Small intestine (tissue), 16 donors: ENCODE measurements at places on chromosomes 1 and 21.

- DNase-seq, result no peak
These were observed 13.5 kb downstream of the COL18A1 start for GRCh38 chr21:45418301-45419071.

DNA sequence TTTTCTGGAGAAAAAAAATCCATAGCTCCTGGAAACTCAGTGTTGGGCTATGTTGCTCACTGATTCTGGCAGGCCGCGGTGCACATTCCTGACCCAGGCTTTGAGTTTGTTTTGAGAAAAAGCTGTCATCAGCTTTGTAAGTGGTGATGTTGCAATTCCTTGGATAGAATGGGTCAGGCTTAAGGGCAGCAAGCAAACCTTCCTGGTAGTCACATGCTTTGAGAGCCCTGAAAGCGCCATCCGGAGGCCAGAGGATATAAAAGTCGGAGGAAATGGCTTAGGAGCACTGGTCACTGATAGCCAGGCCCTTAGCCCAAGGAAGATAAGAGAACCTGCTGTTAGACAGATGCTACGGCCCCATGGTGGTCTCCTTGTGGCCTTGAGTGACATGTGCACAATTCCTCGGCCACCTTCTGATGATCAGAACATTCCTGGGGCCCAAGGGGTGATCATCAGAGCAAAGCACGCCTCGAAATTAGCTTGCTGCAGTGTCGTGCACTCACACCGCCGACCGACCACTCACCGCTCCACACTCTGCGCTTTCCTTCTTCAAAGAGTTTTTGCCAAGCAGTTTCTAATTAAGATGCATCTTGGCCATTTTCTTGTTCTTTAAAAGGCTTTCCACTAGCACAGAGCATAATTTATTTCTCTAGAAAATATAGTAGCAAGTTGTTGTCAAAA, 78.6 kb downstream of the MAN1C1 start:
- DNase-seq, result peak; percentile 79

GRCh38 chr1:119647734-119648619, at the start of gene ZNF697:
Gene ZNF697 (minus strand): TSS chr1:119648266. CDS start chr1:119626100, 22,166 bp downstream.
- DNase-seq, result peak; percentile 96

DNA sequence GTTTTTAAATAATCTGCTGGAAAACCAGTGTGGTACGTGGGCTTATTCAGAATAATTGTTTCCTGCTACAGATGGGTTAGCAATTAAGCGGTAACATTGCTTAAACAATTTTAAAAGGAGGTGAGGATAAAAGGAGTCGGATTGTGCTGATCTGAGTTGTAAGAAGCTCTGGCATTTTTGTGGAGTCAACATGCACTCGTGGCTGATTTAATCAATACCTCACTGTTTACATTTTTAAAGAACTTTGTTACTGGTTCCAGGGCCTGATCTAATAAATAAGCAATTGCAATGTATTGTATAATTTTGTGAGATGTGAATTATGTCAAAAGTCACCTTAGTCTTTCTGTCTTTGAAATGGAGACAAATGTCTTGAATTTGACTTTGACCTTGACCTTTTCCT, 474.0 kb downstream of the SETD4 start:
- DNase-seq, result peak; percentile 8

- no peak for DNase-seq
These were observed 395.1 kb downstream of the HLX start for GRCh38 chr1:221274373-221274772.

- no peak for DNase-seq
These were observed 146.3 kb upstream of the PKN2 start for GRCh38 chr1:88537787-88538186.

GRCh38 chr21:38913120-38913892, 107.6 kb downstream of the ETS2 start:
- peak; percentile 96 for DNase-seq

GRCh38 chr1:206635978-206636345, 626 bp downstream of the DYRK3 start:
- DNase-seq, result no peak

- no peak for DNase-seq
These were observed 2.2 kb downstream of the PIGV start for GRCh38 chr1:26789931-26790330.

- DNase-seq, result no peak
These were observed 21.0 kb downstream of the VASH2 start for GRCh38 chr1:212971312-212971711.

GRCh38 chr21:33374450-33375096, 28.6 kb upstream of the IFNGR2 start:
- DNase-seq, result peak; percentile 68

DNA sequence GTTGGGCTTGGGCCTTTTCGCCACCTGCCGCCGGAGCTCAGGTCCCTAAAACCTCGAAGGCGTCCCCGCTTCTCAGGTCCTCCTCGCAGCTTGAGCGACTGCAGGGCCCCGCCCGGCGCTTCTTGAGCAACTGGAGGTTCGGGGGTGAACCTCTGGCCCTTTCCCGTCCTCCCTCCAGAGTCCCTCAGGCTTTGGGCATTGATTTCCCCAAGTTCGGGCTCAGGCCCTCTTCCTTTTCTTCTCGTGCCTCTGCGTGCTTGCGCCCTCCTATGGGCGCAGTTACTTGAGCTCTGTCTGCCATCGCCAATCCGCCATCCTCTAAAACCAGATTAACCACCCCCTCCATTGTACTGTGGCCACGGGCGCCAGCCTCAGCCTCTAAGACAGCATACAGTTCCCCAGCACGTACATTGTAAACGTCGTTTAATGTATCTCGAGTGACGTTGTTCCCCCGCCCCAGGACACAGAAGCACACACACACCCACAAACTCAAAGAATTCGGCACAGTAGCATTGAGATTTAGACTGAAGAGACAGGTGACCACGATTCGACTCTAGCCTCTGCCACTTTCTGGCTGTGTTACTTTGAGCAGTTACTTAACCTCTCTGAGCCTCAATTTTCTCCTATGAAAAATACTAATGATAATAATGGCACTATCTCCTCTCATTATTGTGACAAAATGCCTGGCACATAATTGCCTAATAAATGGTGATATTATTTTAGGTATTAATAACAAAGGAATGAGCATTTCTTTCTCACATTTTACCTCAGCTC, 22.6 kb downstream of the BTG2 start:
- no peak for DNase-seq

GRCh38 chr21:36847189-36847588, 119.3 kb downstream of the HLCS start:
- no peak for DNase-seq
